ENCODE measurements at places on chromosomes 5 and 9.

DNA sequence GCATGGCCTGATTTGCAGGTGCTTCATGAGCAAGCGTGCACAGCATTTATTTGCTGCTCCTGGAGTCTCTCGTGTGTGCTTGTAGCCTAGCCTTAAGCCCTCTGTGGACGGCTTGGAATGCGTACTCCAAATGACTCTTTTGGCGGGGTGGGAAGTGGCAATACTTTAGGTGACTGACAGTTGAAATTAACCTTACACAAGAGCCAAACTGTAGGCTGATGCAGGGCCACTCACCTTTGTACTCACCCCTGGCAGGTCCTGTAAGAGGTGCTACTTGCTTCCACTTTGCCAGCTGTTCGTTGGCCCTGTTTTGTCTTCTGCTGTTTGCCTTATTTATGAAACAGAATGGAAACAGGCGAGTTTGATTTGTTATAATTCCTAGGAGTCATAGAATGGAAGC lies 22.9 kb downstream of the TENT4A start:
- no peak for DNase-seq

- no peak for DNase-seq
Observed at GRCh38 chr5:21173036-21173435, 1185.0 kb upstream of the CDH18 start.

- DNase-seq, result no peak
Observed at GRCh38 chr5:171492781-171493180, 73.3 kb downstream of the FGF18 start.

- DNase-seq, result no peak
Observed at GRCh38 chr5:133236541-133236951, 184.7 kb downstream of the HSPA4 start.

DNA sequence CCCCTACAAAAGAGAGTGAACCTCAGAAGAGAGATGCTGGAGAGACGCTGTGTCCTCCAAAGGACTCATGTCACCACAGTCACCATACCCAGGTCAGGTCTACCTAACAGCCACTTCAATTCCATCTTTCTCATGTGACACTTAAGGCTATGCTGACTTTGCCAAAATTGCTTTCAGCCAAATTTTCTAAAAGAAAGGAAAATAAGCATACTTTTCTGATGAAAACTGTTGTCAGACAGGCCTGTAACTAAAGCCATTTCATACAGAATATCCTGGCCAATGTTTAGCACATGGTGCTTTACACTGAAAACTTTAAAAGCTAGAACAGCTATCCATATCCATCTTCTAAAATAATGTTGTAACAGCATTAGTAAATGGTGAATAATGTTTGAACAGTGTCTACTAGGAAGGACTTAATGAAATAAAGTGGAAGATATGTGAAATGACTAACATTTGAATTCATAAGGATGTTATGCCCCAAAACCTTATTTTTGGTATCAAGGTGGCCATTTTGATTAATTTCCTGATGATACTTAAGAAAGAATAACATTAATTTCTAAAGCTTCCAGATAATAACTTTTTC lies 97.2 kb downstream of the NFIB start:
- no peak for DNase-seq

DNA sequence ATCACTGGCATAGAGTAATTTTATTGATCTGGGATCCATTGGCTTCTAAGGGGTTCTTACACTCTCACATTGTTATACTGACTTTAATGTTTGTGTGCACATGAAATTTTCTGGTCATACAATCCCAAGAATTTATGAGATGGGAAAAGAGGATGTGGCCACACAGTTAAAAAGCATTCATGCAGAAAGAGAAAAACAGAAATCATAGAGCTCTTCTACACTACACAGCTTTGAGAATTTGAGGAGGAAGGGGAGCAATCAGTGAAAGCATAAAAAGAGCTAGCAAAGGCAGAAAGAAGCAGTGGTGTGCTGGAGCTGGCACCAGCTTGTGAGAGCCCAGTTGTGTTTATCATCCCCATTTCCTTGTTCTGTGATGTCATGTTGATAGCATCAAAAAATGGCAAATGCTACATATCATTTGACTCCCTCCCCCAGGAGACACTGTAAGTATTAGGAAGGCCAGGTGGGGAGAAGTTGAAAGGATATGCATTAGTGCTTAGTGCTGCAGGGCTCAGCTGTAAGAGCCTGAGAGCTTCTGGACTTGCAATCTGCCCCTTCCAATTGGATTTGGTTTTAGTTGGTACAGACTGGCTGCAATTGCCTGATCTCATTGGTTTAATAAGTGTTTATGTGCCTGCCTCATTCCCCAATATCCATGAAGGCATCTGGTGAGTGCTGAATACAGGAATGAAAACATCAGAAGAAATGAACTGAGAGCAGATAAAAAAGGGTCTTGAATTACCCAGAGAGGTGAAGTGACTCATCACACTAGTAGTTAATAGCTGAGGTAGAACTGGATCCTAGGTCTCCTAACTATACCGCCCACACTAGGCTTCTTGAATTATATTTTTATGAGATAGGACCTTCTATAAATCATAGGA lies 30.9 kb downstream of the RHOBTB3 start:
- DNase-seq, result no peak

DNA sequence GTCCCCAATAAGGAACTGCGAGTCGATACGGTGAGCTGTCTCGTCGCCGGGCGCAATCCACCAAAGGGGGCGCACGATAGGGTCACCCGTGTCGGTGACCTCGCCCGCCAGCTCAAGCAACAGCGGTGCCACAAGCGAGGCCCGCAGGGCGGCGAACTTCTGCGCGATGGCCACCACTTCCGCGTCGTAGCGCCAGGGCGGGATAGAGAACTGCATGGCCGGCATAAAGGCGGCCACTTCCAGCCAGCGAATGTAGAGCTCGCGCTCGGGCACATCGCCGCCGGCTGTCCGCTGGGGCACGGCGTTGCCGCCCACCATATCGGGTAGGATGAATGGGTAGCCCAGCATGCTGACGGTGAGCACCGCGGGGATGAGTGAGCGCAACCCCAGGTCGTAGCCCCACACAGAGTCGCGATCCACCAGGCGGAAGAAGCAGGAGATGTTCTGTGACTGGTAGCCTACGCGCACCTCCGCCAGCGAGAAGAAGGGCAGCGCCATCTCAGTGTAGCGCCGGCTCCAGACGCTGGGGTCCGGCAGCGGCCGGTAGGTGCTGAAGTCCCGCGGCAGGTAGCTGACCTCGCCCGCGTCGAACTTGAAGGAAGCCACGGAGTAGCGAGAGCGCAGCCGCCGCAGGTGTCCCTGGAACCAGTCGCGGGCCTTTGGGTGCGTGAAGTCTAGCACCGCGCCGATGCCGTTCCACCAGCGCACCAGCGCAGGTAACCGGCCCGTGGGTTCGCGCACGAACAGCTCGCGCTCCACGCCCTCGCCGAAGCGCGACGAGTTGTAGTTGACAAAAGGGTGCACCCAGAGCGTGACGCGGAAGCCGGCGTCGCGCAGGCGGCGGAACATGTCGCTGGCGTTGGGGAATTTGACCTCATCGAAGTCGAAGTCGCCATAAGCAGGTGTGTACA lies 5.5 kb downstream of the MYORG start:
- DNase-seq, result no peak

DNA sequence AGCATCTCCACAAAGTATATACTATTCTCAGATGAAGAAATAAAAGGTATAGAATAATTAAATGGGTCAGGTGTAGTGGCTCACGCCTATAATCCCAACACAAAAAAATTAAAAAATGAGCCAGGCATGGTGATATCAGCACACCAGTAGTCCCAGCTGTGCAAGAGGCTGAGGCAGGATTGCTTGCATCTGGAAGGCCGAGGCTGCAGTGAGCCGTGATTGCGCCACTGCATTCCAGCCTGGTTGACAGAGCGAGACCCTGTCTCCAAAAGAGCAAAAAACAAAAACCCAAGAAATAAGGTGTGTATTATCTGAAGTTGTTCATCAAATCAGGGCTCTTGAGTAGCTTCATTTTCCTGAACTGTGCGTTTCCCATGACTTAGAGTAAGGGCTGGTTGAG lies 83.2 kb upstream of the MYO10 start:
- DNase-seq, result no peak

- DNase-seq, result no peak
Observed at GRCh38 chr5:64707191-64707590, 16.9 kb downstream of the SHISAL2B start.

DNA sequence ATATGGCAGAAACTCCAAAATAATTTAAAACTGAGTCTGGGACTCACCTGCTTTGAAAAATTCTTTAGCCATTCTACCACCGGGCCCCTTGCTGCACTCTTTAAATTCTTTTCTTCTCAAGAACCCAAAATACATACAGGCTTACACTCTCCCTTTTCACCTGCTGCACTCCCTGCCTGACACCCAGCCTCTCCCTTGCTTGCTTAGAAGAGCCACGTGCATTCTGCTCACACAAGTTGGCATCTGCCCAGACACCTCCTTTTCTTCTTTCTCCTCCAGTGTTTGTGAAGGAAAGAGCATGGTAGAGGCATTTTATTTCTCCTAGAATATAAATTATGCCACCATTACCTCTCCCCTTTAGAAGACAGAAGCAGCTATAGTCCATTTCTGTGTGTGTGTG lies 39.0 kb upstream of the AOPEP start:
- DNase-seq, result no peak

DNA sequence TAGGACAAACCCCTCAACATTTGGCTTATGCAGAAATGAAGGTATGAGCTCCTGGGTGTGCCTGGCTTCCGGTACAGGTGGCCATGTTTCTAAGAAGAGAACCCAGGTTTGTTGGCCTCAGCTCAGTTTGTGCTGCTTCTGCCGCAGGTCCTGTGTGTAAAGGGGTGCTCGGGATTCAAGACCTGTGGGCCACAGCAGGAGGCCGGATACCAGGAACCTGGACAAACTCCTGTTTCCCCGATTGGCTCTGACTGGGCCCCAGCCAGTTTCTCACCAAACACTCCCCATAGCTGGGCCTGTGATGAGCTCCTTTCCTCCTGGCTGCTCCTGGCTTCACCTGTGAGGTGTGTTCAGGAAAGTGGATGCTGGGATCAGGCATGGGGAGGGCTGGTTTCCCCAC lies 271.2 kb upstream of the IRX2 start:
- no peak for DNase-seq

DNA sequence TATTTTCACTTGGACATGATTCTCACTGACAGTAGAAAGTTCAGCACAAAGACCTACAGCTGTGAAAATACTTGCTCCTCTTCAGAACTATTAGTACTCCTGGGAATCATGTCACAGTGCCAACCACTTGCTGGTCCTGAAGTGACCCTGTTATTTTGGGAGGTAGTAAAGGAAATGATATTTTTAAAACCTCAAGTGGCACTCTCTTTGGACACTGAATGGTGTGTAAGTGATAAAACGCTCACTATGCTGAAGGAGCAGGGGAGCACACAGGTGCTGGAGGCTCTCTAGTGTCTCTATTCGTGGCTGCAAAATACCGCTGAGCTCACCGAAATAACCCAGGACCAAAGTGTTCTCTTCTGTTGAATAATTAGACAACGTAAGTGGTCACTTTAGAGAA lies 76.9 kb upstream of the SPATA31D4 start:
- no peak for DNase-seq

- no peak for DNase-seq
Observed at GRCh38 chr9:137117269-137117731, 2.8 kb upstream of the DPP7 start.

GRCh38 chr9:27675354-27675753 lies 102.1 kb upstream of the C9orf72 start:
- DNase-seq, result no peak

GRCh38 chr5:132099076-132099748 lies 25.6 kb downstream of the CSF2 start:
- peak; percentile 75 for DNase-seq

GRCh38 chr5:61290791-61291210 lies 41.3 kb upstream of the ZSWIM6 start:
- no peak for DNase-seq

DNA sequence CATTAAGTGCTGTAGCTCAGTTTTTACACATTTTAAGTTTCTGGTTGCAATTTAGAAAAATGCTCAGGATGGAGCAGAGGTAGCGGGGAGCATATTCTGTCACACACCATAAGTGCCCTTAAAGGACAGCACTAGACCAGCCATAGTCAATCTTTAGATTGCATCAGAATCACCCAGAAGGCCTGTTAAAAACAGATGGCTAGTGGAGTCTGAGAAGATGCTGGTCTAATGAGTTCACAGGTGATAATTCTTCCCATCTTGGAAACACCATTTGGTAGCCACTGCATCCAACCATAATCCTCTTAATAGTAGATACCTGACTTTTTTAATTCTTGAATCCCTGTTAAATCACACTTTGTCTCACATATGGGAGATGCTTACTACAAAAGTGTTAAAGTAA lies 113.2 kb downstream of the CDH18 start:
- no peak for DNase-seq

GRCh38 chr9:93613791-93614190 lies 37.4 kb downstream of the PHF2 start:
- no peak for DNase-seq

DNA sequence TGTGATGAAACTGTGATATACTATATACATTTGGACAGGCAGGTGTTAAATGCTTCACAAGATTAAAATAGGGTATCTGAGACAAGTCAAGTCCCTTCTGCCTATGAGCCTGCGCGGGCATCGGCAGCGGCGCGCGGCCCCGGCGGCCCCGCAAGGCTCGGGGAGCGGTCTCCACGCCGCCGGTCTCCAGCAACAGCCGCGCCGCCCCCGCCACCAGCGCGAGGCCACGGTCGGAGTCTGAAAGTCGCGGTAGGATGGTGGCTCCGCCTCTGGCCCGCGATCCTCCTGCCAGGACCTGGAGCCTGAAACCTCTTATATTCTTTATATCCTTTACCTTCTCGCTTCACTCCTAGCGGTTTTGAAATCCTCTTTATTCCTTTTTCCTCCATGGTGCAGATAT lies 99.4 kb downstream of the INSL6 start:
- DNase-seq, result no peak

GRCh38 chr5:77881528-77881927 lies 105.4 kb upstream of the TBCA start:
- no peak for DNase-seq

DNA sequence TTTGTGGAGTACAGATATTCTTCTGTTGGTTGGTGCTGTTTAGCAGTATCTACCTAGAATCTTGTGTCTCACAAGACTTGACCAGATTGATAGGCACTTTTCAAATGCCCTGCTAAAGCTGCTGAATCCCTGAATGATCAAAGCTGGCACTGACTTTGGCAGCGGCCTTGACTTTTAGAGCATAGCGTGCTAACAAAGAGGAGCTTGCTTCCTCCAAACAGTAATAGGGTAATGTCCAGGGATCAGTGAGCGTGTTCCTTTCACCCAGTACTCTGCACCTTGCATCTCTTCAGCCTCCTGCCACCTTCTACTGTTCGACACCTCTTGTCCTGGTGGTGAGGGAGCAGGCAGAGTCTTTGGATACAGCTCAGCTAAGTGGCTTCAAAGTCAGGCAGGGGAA lies 100.8 kb downstream of the IQGAP2 start:
- DNase-seq, result no peak

GRCh38 chr5:141150224-141150992 lies 551 bp downstream of the PCDHB6 start:
- DNase-seq, result no peak

GRCh38 chr9:9998491-9999287 lies 614.1 kb downstream of the PTPRD start:
- no peak for DNase-seq

All from NK-92 treated with Interleukin-12 subunit alpha and Interleukin-12 subunit beta, amount 100 ng/mL, for 24 hours (cell line).